ENCODE measurements at places on chromosomes 12 and 14. TPM values are rescaled to one million over a fixed set of nuclear protein-coding genes. Genes with fewer than 3 reads are reported as not detected.

DNA sequence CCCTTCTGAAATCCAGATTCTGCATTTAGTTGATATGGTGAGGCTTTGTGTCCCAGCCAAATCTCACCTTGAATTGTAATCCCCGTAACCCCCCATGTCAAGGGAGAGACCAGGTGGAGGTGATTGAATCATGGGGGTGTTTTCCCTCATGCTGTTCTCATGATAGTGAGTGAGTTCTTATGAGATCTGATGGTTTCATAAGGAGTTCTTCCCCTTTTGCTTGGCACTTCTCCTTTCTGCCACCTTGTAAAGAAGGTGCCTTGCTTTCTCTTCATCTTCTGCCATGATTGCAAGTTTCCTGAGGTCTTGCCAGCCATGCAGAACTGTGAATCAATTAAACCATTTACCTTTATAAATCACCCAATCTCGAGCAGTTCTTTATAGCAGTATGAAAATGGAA is 23.1 kb upstream of the C12orf42 start:
- no peak for DNase-seq

DNA sequence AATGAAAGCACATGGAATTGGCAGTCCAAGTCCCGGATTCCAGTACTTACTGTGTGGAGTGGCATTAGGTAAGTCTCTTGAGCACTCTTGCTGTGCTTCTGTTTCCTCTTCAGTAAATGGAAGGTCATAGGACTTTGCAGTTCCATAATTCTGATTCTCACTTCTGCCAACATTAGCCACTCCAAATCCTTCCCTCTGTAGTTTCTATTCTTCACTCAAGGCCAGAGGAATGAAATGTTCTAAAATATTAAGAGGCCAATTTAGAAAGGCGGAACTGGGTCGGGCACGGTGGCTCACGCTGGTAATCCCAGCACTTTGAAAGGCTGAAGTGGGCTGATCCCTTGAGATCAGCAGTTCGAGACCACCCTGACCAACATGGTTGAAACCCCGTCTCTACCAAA is 19.8 kb upstream of the SLC5A8 start:
- DNase-seq: no peak

DNA sequence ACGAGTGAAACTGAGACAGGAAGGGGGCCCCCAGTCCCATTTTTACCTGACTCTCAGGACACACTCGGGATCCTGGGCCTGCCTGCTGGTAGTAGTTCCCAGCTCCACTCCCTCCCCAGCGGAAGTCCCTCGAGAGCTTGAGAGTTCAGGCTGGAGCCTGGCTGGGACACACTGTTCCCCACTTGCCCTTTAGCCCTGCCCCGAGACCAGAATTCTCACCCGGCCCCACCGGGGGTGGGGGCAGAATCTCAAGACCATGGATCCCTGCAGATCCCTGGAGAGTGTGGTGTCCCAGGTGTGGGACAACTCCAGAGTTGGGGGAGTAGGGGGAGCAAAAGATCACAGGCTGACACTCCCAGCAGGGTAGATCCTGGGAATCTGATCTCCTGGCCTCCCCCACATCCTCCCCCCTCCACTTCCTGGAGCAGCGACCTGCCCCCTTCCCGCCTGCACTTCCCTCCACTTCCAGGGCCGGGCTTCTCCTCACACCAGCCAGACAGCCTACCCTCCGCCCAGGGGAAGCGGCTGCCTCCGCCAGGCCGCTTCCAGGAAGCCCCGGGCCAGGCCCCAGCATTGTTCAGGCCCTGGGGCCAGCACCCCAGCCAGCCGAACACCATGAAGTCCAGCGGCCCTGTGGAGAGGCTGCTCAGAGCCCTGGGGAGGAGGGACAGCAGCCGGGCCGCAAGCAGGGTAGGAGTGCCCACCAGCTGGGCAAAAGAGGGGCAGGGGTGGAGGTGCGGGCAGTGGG is at the start of gene TNS2:
Gene TNS2, plus strand, starts transcription at position 495 of the 748 bp plus-strand sequence. Its CDS starts 121 bp downstream, at position 616.
- peak; percentile 93 for DNase-seq

The ETFBKMT gene
- 2.9 TPM for total RNA-seq

The GALNT4 gene
- total RNA-seq: 6.2 TPM

- no peak for DNase-seq
Measured at GRCh38 chr12:102957339-102958050, at the start of gene ASCL1. ASCL1 (plus strand) TSS chr12:102957674; CDS start chr12:102958245, 571 bp downstream.

- no peak for DNase-seq
Measured at GRCh38 chr12:93167841-93168492, 209.8 kb upstream of the NUDT4 start.

Measured in posterior vena cava (tissue), 2 donors.